ENCODE measurements at places on chromosomes 7 and 10.
A peak's percentile ranks its signal among the peaks of the same experiment; 100 is the strongest.

DNA sequence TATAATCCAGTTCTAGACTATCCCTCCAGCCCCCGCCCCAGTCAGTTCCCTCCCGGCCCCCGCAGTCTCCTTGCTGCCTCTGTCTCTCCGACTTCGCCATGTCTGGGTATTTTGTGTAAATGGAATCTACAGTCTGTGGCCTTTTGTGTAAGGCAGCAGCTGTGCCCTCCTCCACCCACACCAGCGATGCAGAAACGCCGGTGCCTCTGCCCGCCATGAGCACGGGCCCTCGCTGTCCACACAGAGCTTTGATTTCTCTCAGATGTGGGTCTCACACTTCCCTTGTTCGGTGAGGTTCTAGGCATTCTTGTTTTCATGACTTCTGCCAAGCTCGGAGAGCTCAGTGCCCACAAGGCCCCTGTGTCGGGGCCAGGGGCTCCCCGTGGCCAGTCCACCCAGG lies 37.8 kb downstream of the NKX6-2 start:
- DNase-seq = no peak
- no peaks in the 10 kb centered on the region for H3K4me1 ChIP-seq
- no peaks in the 10 kb centered on the region for H3K36me3 ChIP-seq

DNA sequence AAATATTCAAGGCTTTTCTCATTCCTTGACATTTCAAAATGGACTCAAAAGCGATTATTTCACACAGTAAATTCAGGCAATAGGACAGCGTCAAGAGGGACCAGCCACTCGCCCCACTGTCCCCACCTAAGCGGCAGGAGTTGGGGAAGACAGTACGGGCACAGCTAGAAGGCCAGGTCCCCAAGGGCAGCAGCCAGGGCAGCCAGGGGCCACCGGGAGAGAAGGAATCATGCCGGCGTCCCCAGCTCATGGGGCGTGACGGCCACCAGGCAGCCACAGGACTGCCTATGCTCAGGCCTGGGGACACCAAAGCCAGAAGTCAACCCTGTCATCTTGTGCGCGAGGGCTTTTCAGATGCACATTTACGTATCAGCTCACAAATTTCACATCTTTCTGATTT lies 225.7 kb upstream of the PPP2R2D start:
- no peak for DNase-seq
- H3K4me3 ChIP-seq = no peak overlapping the region
- no peak overlapping the region for H3K27ac ChIP-seq
- no peaks in the 10 kb centered on the region for H3K36me3 ChIP-seq
- H3K4me1 ChIP-seq = no peaks in the 10 kb centered on the region

GRCh38 chr7:70042533-70042932 lies 444.3 kb downstream of the AUTS2 start:
- no peaks in the 10 kb centered on the region for H3K27me3 ChIP-seq
- H3K36me3 ChIP-seq = no peaks in the 10 kb centered on the region
- no peak for DNase-seq

DNA sequence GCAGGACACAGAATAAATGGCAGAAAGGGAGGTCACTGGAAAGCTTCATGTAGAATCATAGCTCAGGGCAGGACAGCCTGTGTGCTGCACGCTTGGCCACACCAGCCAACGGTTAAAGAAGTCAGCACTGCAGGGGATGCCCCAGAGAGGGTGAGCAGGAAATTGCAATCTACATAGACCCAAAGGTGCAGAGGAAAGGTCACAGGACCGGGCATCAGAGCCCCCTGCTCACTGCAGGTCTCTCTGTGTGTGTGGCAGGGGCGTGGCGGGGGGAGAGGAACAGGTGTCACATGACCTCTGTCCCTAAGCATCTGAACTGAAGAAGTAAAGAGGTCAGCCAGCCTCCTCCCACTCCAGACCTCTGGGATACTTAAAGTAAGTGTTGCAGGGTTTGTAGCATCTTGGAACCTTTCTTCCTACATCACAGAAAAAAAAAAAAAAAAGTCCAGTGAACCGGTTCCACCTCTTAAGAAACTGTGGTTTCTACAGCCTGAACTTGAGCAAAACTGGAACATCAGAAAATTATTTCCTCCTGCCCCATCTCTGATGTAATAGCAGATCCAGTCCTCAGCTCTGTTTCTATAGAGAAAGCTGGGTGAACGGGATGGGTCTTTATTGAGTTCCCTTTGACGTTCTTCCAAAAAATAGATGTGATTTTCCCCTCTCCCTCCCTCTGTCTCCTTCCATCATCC lies 64.3 kb downstream of the RGS10 start:
- peaks cover 28% of the 10 kb centered on the region for H3K4me1 ChIP-seq
- peak overlapping the region; percentile 14 for H3K4me3 ChIP-seq
- DNase-seq = peak; percentile 72
- H3K36me3 ChIP-seq = no peaks in the 10 kb centered on the region
- peak overlapping the region; percentile 38 for H3K27ac ChIP-seq
